ENCODE measurements at places on chromosomes 6 and 20.

- DNase-seq: no peak
- H3K4me3 ChIP-seq: no peak overlapping the region
- peaks cover 9% of the 10 kb centered on the region for H3K36me3 ChIP-seq
- no peak overlapping the region for H3K27ac ChIP-seq
Measured at GRCh38 chr20:38023181-38024001, 9.9 kb downstream of the TTI1 start.

DNA sequence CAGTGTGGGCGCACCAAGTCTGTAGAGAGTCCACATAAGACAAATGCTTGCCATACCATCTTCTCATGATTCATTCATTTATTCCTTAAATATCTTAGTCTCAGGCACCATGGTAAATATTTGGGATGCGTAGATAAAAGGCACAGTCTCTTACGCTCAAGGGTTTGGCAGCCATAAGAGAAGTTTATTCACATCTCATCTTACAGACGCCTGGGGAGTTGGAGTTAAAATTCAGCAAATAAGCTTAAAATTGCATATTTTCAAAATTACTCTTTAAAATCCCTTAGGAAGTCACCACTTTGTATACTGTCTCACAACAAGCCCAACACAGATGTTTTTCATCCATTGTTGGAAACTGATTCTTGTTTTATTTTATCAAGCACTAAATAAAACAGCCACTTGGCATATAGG lies 363.3 kb downstream of the KIF16B start:
- H3K27ac ChIP-seq: no peak overlapping the region
- no peak for DNase-seq
- H3K27me3 ChIP-seq: no peaks in the 10 kb centered on the region
- H3K4me1 ChIP-seq: no peaks in the 10 kb centered on the region

GRCh38 chr20:42406826-42407225 lies 782.9 kb downstream of the PTPRT start:
- no peaks in the 10 kb centered on the region for H3K36me3 ChIP-seq
- DNase-seq: no peak
- no peak overlapping the region for H3K4me3 ChIP-seq
- H3K27me3 ChIP-seq: no peaks in the 10 kb centered on the region

GRCh38 chr6:131122516-131122915 lies 12.8 kb upstream of the AKAP7 start:
- H3K4me3 ChIP-seq: no peak overlapping the region
- no peaks in the 10 kb centered on the region for H3K36me3 ChIP-seq
- no peak overlapping the region for H3K27ac ChIP-seq
- H3K4me1 ChIP-seq: no peaks in the 10 kb centered on the region

- no peaks in the 10 kb centered on the region for H3K36me3 ChIP-seq
- DNase-seq: no peak
- no peak overlapping the region for H3K27ac ChIP-seq
- no peaks in the 10 kb centered on the region for H3K27me3 ChIP-seq
- no peak overlapping the region for H3K4me3 ChIP-seq
- no peaks in the 10 kb centered on the region for H3K4me1 ChIP-seq
Measured at GRCh38 chr20:51481341-51481914, 61.1 kb downstream of the NFATC2 start.

DNA sequence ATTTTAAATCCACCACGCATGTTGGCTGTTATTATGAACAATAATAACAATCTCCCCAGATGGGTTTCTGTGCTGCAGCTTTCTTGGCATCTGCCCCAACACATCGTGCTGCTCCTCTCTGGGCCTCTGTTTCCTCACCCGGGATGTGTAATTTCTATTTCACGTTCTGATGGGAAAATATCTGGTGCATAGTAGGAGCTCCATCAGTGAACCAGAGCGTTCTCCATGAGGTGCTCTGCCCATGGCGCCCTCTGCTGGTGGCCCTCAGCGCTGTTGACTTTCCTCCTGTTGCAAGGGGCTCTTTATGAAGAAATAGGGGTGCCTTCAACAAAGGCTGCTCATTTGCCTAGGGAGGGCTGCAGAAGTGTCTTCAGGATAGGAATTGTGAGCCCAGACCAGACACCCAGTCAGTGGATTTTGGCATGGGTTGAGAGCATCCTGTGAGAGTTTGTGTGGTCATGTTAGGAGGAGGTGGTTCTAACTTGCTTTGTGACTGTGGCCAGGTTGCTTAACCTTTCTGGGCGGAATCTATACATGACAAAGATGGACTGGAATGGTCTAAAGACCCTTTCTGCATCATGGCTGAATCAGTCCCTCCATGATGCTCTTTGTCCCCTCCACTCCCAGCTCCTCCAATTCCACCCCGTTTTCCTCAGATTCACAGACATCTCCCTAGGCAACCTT lies 8.1 kb downstream of the SCRT2 start:
- H3K36me3 ChIP-seq: no peaks in the 10 kb centered on the region
- DNase-seq: no peak
- H3K4me3 ChIP-seq: no peak overlapping the region
- H3K4me1 ChIP-seq: no peaks in the 10 kb centered on the region
- no peaks in the 10 kb centered on the region for H3K27me3 ChIP-seq

- no peak overlapping the region for H3K4me3 ChIP-seq
- H3K27me3 ChIP-seq: no peaks in the 10 kb centered on the region
- H3K36me3 ChIP-seq: no peaks in the 10 kb centered on the region
- no peak overlapping the region for H3K27ac ChIP-seq
- H3K4me1 ChIP-seq: no peaks in the 10 kb centered on the region
Measured at GRCh38 chr6:51093871-51094270, 275.2 kb downstream of the TFAP2B start.
